ENCODE measurements at places on chromosomes 2 and 18.

DNA sequence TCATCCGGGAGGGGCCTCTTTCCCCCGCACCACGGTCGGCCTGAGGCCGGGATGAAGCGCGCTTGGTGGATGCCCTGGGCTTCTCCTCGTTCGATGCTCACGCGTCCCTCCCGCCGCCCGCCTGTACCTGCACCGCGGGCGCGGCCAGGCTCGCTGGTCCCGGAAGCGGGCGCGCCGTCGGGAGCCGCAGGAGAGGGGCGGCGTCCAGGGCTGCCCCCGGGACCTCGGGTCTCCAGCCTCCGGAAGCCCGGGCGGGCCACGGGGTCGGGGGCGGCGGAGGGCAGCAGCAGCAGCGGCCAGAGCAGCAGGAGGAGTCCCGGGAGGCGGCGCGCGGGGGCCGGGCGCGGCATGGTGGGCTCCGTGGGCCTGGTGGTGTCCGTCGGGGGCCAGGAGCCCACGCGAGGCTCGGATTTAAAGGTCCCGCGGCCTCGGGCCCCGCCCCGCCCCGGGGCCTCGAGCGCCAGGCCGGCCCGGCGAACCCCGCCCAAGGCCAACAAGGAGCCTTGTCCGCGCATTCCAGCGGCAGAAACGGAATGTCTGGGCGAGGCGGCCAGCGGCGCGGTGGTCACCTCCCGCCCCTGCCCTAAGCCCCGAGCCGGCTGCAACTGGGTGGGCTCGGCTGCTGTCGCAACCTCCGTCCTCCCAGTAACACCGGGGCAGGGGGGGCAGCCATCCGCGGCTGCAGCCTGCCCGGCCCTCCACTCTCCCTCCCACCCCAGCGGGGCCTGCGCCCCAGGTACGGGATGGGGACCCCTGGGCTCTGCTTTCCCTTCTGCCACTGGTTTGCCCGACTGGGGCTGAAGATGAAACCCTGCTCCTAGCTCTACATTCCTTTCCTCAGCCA, at the start of gene MATN3:
TSS of gene MATN3 (minus strand) at position 387 of the 844 bp plus-strand sequence. CDS start at position 350, 37 bp downstream.
- DNase-seq, result peak; percentile 41

GRCh38 chr2:183630964-183631363, 506.7 kb downstream of the NUP35 start:
- no peak for DNase-seq

DNA sequence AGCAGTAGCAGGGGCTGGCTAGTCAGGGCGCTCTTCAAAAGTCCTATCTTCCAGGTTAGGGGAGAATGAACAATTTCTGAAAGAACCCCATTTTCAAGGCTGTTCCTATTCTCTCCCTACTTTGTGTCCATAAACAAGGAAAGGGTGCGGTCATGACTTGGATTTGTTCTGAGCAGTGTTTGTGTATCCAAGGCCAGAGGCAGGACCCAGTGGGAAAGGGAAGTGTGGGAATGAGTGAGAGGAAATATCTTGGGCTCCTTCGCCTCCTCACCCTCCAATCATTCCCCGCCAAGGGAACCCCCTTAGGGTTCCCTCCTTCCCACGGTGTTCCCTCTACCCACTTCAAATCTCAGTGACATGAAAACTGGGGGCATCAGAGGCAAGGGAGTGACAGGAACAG, 25.5 kb upstream of the SPTBN1 start:
- no peak for DNase-seq

- peak; percentile 94 for DNase-seq
Measured at GRCh38 chr2:225100856-225101294, 58.6 kb upstream of the DOCK10 start.

DNA sequence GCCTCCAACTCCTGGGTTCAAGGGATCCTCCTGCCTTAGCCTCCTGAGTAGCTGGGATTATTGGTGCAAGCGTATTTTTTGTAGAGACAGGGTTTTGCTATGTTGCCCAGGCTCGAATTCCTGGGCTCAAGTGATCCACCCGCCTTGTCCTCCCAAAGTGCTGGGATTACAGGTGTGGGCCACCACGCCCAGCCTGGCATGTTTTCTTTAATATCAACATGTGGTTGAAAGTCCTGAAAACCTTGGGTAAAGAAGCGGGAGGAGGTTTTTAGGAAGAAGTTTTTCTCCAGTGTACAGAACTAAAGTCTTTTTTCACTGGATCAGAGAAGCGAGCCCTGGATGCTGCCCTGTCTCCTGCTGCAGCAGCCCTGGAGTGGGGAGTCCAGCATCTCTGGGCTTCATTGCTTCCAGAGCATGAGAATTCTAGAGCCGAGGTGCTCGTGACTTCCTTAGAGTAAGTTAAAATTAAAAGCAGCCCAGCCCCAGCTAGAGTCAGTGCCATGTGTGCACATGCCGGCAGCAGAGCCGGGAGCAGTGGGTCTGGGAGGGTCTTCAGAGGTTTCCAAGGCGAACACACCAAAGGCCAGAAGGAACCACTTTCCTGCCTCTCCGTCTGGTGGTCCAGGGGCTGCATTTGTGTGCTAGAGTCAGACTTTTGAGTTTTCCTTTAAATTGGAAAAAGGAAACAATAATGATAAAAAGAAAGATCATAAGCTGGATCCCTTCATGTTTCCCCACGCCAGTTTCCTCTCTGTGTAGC, 31.2 kb downstream of the ITGB1BP1 start:
- no peak for DNase-seq

GRCh38 chr18:34122724-34123334, 101.9 kb downstream of the NOL4 start:
- peak; percentile 69 for DNase-seq

GRCh38 chr2:223580951-223581350, 21.2 kb downstream of the SCG2 start:
- DNase-seq, result peak; percentile 68

GRCh38 chr18:41459656-41460055, 495.4 kb upstream of the PIK3C3 start:
- DNase-seq, result no peak

GRCh38 chr2:177084607-177085006, 128.0 kb upstream of the HNRNPA3 start:
- no peak for DNase-seq

DNA sequence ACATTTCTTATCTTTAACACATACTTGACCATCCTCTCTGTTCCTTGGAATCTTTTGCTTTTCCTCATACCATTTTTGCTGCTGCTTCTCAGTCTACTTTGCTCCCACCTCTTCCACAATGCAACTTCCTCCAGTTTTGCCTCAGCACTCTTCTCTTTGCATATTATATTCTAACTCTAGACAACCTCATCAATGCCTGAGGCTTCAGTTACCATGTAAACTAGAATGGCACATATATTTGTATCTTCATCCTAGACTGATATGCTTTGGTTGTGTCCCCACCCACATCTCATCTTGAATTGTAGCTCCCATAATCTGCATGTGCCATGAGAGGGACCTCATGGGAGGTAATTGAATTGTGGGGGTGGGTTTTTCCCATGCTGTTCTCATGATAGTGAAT, 55.9 kb upstream of the STAM2 start:
- DNase-seq, result no peak

DNA sequence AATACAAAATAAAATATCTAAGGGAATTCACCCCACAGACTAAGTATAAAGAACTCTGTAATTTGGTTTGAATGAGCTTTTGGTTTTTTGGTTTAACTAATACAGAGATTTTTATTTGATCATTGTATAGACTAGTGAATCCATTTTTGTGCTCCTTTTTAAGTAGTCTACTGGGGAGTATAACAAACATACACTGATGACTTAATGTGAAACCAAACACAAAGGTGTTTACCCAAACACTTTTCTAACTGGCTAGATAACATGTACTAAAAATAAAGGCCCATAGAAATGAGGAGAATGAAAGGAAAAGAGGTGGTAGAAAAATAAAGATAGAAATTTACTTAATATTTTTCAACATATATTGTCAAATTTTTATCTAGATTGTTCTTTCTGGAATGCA, 146.0 kb downstream of the NRXN1 start:
- no peak for DNase-seq

DNA sequence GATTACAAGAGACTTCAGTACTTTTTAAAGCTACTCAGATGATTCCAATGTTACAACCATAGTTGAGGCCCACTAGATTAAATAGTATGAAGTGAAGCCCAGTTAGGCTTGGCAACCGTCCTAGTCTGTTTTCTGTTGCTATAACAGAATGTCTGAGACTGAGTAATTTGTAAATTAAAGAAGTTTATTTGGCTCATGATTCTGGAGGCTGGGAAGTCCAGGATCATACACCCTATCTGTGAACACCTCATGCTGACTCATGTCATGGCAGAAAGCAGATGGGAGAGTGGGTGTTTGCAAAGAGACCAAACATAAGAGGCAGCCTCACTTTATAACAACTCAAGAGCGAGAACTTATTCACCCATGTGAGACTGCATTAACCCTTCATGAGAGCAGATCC, 63.1 kb downstream of the CCDC150 start:
- DNase-seq, result no peak

DNA sequence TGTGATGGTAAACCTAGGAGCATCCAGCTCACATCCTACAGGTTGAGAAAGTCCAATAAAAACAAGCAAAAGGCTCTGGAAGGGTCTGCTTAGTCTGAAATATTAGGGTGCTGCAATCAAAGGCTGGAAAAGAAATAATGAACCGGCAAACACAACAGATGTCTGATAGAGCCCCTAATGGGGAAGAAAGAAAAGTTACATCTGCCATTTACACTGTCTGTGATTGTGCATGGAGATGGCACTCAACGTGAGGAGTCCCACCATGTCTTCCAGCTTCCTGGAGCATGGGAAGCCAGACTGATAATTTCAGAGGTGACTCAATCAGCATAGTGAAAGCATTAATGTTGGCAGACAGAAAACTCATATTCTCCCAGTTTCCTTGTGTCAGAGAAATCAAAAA, 307.8 kb downstream of the EPHA4 start:
- DNase-seq, result peak; percentile 10

- DNase-seq, result peak; percentile 95
Measured at GRCh38 chr2:150075831-150076230, 411.6 kb downstream of the RND3 start.

- DNase-seq, result peak; percentile 63
Measured at GRCh38 chr2:81250270-81250669, 945.7 kb upstream of the LRRTM1 start.

DNA sequence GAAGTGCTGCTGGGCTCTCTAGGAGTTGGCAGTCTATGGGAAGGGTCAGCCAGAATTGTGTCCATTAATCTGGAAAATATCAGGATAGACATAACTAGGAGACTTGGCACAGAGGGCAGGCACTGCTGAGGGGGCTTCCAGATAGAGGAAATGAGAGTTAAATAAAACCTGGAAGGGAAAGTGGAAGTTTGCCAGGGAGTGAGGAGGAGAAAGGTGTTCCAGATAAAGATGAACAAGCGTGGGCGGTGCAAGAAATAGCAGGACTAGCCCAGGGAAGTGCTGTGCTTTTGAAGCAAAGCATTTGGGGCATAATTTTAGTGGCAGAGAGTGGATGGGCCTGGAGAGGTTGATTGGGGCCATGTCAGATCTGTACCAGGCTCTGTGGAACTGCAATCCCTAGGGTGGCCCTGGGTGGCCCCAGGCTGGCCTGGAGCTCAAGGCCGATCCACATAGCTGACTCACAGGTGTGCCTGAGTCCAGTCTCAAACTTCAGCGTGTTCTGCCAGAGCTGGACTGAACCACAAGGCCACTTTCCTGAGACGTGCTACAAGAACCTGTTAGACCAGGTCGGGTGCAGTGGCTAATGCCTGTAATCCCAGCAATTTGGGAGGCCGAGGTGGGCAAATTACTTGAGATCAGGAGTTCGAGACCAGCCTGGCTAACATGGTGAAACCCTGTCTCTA, 26.9 kb downstream of the GALM start:
- no peak for DNase-seq

DNA sequence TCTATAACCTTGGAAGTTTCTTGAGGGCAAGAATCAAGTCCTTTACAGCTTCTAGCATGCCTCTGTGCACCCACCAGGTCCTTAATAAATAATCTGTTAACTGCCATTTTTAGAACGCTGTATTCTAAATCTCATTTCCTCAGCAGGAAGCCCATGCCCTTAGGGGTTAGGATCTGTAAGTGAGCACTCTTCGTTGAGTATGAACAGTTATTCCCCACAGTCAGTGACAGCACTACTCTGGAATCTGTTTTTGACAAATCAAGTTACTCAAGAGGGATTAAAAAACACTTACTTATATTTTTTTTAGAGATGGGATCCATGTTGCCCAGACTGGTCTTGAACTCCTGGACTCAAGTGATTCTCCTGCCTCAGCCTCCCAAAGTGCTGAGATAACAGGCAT, 14.6 kb downstream of the PAIP2B start:
- no peak for DNase-seq

DNA sequence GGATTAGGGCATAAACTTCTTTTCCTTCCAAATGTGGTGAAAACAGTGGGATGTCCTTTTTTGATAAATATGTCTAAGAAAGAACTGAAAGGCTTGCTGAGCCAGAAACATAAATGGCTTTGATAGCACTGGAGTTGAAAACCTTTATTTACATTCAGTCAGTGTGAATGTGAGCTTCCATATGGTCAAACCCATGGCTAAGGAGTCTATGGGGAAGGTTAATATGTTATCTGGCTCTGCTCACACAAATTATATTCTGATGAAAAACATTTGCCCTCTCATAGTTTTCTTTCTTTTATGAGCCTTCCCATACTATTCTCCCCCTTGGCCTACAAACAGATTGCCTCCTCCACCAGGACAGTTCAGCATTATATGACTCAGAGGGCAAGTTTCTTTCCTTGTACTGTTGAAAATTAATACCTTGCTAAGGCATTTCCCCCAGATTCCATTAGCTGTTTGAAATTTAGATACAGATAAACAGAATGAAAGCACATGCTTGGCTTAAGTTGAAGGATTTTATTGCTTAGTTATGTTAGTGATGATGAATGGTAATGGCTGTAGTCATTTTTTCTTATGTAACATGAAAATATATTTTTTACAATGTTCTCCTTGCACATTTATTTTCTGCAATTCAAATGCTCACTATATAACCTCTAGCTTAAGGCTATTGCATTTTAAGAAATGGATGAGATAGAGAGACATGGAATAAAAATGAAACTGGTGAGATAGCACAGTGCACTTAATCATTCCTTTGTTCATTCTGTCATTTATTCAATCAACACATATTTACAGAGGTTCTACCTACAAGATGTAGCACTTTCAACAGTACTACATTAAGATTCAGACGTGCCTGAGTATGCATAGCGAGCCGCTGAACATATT, 544.1 kb downstream of the LRRTM4 start:
- peak; percentile 49 for DNase-seq

DNA sequence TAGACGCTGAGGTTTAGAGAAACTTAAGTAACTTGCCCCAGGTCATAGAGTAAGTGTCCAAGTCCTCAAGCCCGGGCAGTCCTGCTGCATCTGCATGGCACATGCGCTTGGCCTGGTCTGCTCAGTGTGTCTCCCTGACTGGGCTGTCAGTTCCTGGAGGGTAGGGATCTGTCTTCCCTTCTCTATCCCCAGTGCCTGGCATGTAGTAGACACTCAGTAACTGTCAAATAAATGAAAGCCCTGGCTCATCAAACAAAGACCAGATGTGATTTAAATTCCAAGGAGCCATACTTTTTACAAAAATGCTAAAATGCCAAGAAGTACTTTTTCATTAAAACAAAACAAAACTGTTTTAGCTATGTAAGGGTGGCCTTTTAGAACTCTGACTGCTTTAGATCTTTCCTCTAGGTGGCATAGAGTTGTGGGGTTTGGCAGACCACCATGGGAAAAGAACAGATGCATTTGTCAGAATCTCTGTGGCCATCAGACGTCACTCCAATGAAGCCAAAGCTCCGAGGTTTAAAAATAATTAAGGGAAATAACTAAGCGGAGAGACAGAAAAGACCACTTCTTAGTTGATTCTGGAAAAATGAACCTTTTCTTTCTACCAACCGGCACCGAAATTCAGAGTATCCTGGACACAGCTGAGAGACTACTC, 34.0 kb downstream of the EPAS1 start:
- no peak for DNase-seq

- DNase-seq, result no peak
Measured at GRCh38 chr2:188964976-188965546, 9.1 kb upstream of the COL3A1 start.

GRCh38 chr2:198327526-198327925, 523.1 kb downstream of the PLCL1 start:
- no peak for DNase-seq

Measured in kidney tubule cell (primary cell).